Kidney (tissue), 22 donors: ENCODE measurements at places on chromosomes 16 and 17. TPM values are rescaled to one million over a fixed set of nuclear protein-coding genes. Genes with fewer than 3 reads are reported as not detected.

The CTNS gene
- polyA plus RNA-seq: 11.9 TPM

The VAT1L gene
- 4.5 TPM for polyA plus RNA-seq

The KRTAP4-6 gene
- not detected for polyA plus RNA-seq

The MAF gene
- polyA plus RNA-seq: 47.1 TPM

The NPIPA8 gene
- polyA plus RNA-seq: 4.8 TPM

The ADAMTS18 gene
- 0.06 TPM for polyA plus RNA-seq

The IKZF3 gene
- polyA plus RNA-seq: 0.09 TPM

The SPATA22 gene
- not detected for polyA plus RNA-seq

GRCh38 chr17:68182940-68183551, 64.8 kb upstream of the AMZ2 start:
- no peak for DNase-seq

GRCh38 chr16:49921791-49922456, 66.0 kb upstream of the ZNF423 start:
- DNase-seq: peak; percentile 88

DNA sequence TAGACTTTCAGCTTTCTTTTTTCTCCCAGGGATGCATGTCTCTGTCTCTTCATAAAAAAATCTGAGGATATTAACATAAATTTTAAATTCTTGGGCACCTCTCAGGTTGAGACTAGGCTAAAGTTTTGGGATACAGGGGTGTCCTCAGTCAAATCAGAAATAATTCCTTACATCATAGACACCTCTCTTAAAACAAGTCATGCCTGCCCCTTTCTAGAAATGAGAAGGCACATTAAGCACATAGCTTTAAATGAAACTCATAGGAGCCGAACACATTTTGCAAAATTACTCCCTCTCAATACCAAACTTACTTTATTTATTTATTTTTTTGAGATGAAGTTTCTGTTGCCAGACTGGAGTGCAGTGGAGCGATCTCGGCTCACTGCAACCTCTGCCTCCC, 67.3 kb upstream of the BCAR1 start:
- no peak for DNase-seq

- no peak for DNase-seq
Observed at GRCh38 chr17:40707745-40708144, 4.2 kb upstream of the KRT24 start.

DNA sequence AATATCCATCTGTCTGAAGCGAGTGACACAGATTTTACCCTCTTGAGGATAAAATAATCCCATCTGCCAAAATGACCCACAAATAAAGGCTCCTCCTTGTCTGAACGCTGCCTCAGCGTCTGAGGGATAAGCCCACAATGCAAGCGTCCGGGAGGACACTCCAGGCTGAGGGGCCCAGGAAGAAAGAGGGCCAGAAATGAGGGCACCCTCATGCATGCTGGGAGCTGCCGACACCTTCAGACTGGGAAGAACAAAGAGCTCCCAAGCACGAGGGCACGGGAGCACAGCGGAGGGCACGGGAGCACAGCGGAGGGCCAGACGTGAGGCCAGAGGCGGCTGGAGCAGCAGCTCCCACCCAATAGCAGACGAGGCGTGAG, 126.9 kb downstream of the ZNF778 start:
- DNase-seq: peak; percentile 33

DNA sequence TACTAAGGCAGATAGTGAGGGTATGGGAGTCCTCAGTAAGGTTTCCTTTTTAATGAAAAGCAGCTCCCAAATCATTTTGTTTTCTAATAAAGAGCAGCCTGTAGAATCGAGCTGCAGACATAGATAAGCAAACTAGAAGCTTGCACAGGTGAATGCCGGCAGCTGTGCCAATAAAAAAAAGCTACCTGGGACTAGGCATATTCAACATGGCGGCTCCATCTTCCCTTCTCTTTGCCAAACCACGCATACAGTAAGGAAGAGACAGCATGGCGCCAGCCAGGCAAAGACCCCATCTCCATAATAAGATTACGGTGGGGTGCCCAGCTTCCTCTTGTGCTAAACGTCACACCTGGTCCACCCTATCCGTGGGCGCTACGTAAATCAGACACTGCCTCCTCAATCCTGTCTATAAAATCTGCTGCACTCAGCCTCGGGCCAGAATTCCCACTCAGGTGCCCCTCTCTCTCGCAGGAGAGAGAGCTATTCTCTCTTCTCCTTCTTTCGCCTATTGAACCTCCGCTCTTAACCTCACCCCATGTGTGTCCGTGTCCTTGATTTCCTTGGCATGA, 92.7 kb upstream of the FA2H start:
- DNase-seq: no peak

DNA sequence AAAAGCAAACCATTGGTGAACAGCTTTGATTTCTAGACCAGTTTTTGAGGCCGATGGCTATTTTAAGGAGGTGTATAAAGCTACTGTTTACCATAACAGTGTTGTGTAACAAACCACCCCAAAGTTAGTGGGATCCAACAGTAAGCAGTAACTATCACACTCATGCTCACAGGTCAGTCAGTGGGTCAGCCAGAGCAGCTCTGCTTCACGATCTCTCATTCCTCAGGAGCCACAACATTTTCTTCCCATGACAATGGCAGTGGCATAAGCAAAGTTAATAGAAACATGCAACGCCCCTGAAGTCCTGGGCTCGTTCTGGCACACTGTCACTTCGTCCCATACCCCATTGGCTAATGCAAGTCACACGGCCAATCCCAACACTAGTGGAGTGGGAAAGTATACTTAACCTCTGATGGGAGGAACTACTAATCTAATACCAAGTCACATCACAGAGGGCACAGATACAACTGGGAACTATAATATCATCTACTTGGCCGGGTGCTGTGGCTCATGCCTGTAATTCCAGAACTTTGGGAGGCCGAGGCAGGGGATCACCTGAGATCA, 28.0 kb upstream of the B4GALNT2 start:
- no peak for DNase-seq

DNA sequence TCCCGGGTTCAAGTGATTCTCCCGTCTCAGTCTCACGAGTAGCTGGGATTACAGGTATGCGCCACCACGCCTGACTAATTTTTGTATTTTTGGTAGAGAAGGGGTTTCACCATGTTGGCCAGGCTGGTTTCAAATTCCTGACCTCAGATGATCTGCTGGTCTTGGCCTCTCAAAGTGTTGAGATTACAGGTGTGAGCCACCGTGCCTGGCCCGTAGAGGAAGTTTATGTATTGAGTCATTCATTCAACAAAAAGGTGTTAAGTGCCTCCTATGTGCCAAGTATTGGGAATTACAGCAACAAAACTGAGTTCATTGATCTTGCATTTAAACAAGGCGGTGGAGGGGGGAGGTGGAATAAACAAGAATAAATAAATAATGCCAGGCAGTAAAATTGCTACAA, 10.2 kb upstream of the CNOT1 start:
- DNase-seq: no peak

- peak; percentile 66 for DNase-seq
Observed at GRCh38 chr16:21166561-21166961, 8.1 kb downstream of the LDAF1 start.

DNA sequence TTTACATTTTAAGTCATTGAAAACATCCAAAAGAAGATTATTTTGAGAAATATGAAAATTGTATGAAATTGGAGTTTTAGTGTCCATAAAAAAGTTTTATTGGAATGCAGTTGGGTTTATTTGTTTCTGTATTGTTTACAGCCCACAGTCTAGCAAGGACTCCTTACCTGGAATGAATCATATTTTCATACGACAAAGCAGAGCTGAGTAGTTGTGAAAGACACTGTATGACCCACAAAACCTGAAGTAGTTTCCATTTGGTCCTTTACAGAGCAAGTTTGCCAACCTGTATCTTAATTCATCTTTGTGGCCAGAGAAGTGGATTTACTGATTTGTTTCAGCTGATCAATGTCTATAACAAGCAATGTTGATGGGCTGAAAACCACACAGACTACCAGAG, 10.3 kb downstream of the CCL18 start:
- DNase-seq: no peak

DNA sequence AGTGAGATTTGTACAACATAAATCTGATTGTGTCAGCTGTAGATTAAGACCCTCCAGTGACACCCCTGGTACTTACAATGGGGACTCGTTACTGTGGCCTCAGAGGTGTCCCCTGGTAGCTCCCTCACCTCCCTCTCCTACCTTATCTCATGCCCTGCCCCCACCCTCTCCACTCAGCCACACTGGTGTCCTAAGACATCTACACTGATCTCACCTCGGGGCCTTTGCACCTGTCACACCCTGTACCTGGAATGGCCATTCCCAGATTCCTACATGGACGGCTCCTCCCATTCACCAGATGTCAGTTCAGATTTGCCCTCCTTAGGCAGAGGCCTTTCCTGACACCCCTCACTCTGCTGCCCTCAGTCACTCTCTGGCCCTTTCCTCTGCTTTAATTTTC, 319.3 kb downstream of the CPPED1 start:
- DNase-seq: no peak

DNA sequence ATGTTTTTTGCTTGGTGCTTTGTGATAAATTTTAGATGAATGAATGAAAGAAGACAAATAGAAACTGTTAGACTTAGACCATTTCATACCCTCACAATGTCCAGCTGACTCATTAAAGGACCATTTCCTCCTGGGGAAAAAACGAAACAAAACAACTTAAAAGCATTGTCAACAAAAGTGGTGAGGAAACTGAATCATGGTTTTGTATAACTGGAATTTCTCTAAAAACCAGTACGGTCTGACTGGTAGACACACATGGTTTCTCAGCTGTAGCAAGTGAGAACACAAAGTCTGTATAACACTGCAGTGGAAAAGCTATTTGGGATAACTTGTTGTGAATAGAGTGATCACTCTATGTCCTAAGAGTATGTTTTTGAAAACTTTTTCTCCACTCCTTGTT, 5.3 kb upstream of the DDX52 start:
- DNase-seq: no peak

DNA sequence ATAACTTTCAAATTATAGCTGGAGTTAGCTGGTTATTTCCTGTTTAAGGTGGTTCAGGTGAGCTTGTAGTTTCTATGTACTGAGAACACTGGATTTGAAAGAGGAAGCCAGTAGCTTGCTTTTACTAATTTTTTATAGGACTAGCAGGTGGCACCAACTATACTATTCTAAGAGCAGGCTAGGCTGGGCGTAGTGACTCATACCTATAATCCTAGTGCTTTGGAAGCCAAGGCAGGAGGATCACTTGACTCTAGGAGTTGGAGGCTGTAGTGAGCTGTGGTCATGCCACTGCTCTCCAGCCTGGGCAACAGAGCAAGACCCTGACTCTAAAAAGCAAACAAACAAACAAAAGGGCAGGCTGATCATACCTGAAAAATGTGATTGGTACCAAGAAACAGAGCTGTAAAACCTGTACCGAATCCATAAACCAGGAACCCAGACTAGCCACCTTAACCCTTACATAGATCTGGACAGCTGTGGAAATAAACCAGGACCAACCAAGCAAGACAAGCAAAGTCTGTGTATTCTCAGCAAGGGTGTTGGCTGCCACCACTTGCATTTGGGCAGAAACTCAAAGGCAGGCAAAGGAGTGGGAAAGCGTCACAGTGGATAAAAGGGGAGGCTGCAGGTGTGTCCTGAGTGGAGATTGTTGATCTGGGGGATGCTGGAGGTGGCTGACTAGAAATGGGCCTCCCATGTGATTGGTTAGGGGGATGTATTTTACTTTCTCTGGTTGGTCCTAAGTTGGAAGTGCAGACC, 36.3 kb downstream of the SLC47A1 start:
- DNase-seq: no peak

- peak; percentile 62 for DNase-seq
Observed at GRCh38 chr16:57619133-57619605, 9.3 kb upstream of the ADGRG1 start.

DNA sequence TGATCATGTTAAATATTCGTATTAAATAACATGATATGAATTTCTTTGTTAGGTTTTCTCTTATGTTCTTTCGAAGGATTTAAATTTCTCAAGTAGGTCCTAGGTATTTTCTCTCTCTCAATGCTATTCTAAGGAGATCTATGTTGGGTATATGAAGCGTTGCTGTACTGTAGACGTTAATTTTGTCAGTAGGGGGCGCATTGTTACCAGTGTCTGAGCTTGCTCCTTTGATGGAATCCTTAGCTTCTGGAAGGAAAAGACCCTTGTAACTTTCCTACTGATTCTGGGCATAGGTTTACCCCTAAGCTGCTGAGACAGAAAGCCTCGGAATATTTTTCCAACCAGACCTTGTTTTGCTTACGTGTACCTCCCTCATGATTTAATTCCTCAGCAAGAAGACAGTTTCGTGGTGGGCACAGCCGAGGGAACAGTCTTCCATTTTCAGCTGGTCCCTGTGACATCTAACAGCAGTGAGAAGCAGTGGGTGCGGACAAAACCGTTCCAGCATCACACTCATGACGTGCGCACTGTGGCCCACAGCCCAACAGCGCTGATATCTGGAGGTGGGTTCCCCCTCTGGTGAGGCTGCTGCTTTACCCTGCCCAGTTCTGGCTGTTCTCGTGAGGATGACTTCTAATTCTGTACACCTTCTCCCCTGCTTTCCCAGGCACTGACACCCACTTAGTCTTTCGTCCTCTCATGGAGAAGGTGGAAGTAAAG, 17.9 kb downstream of the UTP4 start:
- peak; percentile 91 for DNase-seq

DNA sequence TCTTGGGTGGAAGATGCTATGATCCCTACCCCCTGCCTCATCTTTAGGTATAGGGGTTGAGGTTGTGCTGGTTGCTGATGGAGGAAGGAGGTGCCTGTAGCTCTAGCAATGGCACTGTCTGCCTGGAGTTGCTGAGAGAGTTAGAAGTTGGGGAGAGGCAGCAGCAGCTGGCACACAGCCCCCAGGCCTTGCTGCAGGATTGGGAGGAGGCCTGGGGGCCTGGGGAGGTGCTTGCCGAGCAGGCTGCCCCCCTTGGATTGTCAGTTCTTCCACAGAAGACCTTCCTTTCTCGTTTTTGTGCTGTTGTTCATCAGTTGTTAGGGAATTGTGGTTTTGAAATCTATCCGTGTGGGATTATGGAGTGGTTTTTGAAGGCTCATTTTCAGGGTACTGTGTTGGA, 52.9 kb downstream of the SEC14L1 start:
- no peak for DNase-seq

DNA sequence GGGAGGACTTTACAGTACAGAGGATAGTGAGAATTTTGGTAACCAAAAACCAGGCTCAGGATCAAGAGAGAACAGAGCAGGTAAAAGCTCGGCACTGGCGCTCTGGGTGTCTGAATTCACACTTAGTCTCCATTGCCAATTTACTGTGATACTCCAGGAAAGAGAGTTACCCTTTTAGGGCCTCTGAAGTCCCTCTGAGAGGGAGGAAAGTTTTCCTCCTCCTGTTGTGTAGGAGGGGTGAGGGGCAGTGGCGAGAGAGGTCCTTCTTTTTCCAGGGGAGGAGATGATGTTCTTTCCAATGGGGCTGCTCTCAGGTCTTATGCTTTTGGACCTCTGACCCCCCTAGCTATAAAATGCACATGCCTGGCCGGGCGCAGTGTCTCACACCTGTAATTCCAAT, 5.4 kb upstream of the TNS4 start:
- DNase-seq: no peak

GRCh38 chr17:28598389-28598788, 436 bp downstream of the SPAG5 start:
- DNase-seq: peak; percentile 15

- DNase-seq: no peak
Observed at GRCh38 chr16:8137606-8138005, 452.7 kb downstream of the TMEM114 start.
